ENCODE measurements at places on chromosomes 11 and 22. TPM values are rescaled to one million over a fixed set of nuclear protein-coding genes. Genes with fewer than 3 reads are reported as not detected.

DNA sequence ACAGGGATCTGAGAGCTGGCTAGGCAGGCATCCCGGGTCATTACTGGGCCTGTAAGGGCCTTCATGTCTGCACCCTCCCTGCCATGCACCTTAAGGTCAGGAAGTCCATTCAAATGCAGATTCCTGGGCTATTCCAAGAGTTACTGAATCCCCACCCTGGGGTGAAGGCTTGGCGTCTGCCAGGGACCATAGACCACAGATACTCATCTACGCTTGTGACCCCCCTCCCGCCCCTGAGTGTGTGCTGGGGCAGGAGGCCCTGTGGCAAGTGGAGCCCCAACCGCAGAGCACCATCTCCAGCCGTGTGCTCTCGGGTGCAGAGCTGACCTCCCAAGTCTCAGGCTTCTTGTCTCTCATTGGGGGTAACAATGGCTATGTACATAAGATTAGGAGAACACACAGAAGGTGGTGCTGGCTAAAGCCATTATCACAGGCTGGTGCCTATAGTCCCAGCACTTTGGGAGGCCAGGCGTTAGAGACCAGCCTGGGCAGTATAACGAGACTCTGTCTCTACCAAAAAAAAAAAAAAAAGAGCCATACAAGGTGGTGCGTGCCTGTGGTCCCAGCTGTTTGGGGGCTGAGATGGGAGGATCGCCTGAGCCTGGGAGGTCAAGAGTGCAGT lies 19.1 kb upstream of the KCNQ1OT1 start:
- no peak for DNase-seq

DNA sequence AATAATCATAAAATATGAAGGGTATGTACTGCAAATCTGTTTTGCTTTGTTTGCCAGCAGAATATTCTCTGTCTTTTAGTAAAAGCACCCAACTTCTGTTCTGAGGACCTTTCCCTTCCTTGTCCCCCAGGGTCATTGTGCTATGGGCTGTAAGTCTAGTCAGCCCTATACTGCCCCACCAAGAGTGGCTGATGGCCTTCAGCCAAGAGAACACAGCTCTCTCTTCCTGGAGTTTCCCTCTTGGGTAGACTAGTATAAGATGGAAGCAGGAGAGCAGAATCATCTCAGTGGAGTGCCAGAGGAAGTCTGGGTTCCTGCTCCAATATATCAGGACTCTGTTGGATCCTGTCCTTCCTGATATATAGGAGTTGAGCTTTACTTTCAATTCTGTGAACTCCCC lies 29.0 kb downstream of the MMP13 start:
- no peak for DNase-seq

- DNase-seq: peak; percentile 96
Measured at GRCh38 chr11:62171261-62171723, 18.7 kb upstream of the SCGB1D1 start.

DNA sequence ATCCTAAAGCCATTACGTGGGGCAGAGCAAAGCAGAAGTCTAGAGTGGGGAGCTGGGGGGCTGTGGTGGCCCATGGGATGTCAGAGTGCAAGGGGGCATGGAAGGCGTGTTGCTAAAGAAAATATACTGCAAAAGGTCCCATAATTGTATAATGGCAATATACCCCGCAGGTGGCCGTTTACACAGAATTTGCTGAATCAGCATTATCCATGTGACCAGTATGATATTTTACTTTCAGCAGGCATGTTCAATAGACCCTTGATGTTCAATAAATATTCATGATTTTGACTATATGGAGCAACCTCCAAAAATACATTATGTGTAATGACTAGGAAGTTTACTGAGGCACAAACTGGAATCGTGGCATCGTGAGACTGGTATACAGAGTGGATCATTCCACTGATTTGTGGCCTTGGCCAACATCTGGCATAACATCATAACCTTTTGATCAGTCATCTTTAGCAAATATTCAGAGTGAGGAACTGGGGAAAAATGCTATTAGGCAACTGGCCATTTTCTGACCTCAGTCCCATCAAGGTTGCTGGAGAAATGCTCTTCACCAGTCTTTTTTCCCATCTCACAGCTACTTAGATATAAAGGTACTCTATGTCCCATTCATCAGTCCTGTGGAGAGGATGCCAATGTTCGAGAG lies 29.3 kb upstream of the PPP2R1B start:
- no peak for DNase-seq

The TMEM86A gene
- total RNA-seq: 6.2 TPM

The MYBPC3 gene
- total RNA-seq: 0.27 TPM
